Astrocyte of the spinal cord (primary cell): ENCODE measurements at places on chromosomes 6 and 20.

- peak; percentile 88 for DNase-seq
Measured at GRCh38 chr6:12233693-12234571, 56.2 kb upstream of the EDN1 start.

DNA sequence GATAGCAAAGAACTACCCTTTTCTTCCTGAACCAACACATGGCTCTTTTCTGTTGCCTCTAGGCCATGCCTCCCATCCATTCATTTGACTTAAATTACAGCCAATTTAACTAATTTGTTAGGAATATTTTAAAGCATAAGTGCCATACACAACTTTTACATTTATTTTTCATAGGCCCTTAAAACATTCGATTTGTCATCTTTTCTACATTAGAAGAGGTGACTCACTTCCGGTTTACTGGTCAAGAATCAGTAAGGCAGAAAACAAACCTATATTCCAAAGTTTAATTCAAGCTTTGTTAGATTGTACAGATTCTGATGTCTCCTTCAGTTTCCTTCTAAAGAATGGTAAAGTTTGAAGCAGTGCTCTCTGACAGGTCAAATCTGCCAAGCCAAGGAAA lies 344.3 kb downstream of the SAMD5 start:
- no peak for DNase-seq

DNA sequence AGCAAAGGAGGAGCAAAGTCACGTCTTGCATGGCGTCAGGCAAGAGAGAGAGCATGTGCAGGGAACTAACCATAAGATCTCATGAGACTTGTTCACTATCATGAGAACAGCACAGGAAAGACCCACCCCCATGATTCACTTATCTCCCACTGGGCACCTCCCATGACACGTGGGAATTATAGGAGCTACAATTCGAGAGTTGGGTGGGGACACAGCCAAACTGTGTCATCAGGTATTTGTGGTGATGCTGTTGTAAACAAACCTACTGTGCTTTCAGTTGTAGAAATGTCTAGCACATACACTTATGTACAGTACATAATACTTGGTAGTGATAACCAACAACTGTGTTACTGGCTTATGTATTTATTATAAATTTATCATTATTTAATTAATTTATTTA lies 128.3 kb downstream of the UTRN start:
- no peak for DNase-seq

DNA sequence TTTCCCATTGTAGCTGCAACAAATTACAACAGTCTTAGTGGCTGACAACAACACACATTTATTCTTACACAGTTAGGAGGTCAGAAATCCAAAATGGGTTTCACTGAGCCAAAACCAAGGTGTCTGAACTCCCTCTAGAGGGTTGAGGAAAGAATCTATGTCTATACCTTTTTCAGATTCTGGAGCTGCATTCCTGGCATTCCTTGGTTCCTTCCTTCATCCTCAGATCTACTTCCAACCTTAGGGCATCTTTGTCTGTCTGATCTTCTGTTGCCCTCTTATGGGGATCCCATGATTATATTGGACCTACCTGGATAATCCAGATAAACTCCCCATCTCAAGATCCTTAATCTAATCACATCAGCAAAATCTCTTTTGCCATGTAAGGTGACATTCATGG lies 540.9 kb upstream of the MAP3K7 start:
- DNase-seq = no peak

DNA sequence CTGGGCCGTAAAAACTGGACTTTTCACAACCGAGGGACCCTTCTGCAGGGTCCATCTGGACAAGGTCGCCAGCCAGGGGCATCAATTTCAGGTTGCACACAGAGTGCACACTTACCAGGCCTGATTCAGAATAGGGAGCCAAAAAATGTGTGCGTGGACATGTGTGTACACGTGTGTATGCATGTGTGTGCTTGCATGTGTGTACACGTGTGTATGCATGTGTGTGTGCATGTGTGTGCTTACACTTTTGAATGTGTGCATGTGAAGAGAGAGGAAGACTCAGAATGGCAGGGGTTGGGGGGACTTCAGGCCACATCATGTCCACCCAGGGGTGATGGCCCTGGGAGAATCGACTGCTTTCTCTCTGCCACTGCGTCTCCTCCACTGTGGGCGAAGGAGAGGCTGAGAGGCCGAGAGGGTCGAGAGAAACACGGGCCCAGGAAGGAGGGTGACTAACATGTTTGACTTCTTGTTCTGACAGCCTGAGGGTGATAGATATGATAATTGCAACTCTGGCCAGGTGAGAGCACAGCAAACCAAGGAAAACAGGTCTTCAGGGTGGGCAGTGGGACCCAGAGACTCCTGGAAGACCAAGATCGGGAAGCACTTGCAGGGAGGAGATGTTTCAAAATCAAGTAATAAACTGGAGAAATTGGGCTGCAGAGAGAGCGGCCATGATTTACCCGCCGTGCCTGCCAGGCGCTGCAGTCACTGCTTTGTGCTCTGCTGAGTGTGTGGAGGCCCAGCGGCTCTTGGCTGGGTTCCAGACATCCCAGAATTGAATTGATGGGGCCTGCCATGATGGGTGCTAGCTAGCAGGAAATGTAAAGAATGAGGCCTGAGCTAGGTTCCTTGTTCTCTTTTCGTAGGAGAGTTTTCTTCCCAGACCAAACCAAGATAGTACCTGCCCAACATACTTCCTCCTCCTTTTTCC lies 310.8 kb downstream of the QKI start:
- no peak for DNase-seq

DNA sequence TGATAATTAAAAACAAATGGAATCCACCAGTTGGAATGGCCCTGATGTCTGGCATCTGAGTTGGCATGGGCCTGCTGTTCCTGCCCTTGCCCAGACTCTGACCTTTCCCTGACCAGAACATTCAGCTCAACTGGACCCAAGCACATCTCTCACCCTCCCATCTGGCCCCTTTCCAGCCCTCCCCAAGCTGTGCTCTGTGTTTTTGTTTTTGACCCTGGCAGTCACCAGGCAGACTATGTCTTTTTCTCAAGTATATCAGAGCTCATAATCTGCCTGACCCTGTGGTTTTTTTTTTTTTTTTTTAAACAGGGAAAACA lies 117.6 kb downstream of the TRDN start:
- no peak for DNase-seq
